Memory B cell (primary cell): ENCODE measurements at places on chromosomes 2 and 18.

- DNase-seq: no peak
Measured at GRCh38 chr2:101516823-101517690, 42.1 kb upstream of the RFX8 start.

GRCh38 chr2:199228887-199229819 lies 228.6 kb downstream of the SATB2 start:
- DNase-seq: no peak

GRCh38 chr18:58572181-58572580 lies 56.7 kb downstream of the ALPK2 start:
- DNase-seq: no peak

GRCh38 chr2:68762665-68763064 lies 28.1 kb downstream of the ARHGAP25 start:
- DNase-seq: peak; percentile 57

GRCh38 chr2:108905906-108906305 lies 83.1 kb downstream of the EDAR start:
- no peak for DNase-seq

DNA sequence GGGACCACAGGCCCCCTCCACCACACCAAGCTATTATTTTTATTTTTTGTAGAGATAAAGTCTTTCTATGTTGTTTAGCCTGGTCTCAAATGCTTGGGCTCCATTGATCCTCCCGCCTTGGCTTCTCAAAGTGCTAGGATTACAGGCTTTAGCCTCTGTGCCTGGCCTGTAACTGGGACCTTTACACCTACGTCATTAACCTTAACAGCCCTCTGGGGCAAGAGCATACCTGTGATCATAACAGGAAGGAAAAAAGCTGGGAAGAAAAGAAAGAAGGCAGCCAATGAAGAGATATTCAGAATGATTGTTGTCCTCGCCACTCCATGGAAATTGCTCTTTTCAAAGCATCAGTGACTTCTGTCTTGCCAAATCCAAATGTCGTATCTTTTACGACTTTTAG lies 338.2 kb downstream of the LRRTM1 start:
- DNase-seq: no peak

GRCh38 chr2:35891936-35892335 lies 463.6 kb upstream of the CRIM1 start:
- DNase-seq: no peak

DNA sequence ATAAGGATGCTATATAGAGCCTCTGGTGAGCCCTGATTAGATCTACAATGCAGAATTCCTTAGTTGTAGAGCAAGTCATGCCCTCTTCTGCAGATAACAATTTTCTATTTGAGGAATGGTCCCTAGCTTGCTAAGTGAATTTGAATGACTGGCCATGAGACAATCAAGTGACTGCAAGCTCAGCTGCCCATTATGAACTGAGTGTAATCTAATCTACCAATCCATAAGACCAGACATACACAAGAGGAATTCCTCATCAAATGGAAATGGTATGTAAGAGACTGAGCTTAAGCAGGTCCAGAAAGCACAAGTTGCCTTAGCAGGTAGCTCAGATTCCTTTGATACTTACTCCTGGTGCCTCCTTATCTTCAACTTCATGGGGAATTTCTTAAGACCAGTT lies 4.8 kb upstream of the ANKRD44 start:
- no peak for DNase-seq

GRCh38 chr2:30649828-30650227 lies 157.4 kb downstream of the CAPN13 start:
- DNase-seq: no peak

- DNase-seq: no peak
Measured at GRCh38 chr2:20113986-20114938, 62.8 kb upstream of the LAPTM4A start.

DNA sequence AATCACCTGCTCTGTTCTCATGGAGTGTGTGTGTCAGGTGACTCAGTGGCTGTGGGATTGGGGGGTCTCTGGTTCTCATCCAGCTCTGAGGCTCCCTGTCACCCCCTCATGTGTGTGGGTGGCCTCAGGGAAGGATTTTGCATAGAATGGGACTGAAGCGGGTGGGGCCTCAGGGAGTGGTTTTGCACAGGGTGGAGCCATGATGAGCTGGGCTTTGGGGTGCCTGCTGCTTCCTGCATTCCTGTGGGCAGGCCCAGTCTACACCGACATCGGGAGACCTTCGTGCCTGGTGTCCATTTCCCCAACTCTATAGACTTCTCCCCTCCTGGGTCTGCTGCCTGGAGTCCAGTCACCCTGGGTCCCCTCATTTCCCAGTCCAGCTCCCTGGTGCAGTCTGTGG lies 59.7 kb downstream of the VAPA start:
- DNase-seq: no peak

- DNase-seq: no peak
Measured at GRCh38 chr2:8334866-8335325, 347.0 kb upstream of the ID2 start.

GRCh38 chr2:44459739-44460138 lies 98.0 kb downstream of the CAMKMT start:
- no peak for DNase-seq

- DNase-seq: no peak
Measured at GRCh38 chr2:39281391-39281790, 37.6 kb upstream of the CDKL4 start.

- DNase-seq: no peak
Measured at GRCh38 chr2:9705196-9705595, 74.4 kb upstream of the YWHAQ start.

GRCh38 chr18:50982086-50982801 lies 14.4 kb downstream of the ELAC1 start:
- DNase-seq: no peak

GRCh38 chr2:28102455-28102874 lies 211.9 kb downstream of the BABAM2 start:
- DNase-seq: no peak

- DNase-seq: no peak
Measured at GRCh38 chr2:181785691-181786344, 105.5 kb upstream of the NEUROD1 start.

DNA sequence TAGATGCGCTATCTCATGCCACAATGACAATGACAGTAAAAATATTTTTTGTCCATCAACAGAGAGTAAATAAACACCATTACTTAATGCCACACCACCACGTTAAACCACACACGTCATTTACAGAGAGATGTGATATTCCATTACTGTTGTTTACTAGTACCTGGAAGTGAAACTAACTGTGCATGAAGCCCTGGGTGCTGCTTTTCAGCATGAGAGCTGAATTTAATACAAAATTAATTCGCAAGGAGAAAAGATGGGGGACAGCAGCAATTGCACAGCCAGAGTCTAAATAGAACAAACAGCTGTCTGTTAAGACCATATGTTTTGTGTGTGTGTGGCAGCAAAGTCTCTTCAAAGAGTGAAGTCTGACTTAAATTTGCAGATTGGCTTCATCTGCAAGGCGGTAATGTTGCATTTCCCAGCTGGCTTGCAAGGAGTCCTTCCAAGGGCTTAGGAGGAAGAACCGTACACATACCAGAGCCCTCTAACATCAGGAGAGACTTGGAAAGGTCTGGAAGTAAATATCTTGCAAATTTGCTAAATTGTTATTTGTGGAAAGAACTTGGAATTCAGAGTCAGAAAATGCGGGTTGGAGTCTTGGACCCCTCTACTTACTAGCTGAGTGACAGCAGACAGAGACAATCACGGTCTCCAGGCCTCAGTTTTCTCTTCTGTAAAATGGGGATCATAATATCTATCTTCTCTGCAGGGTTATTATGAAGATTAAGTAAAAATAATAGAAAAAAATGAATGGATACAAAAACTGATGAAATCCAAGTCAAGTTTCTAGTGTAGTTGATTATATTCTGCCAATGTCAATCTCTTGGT lies 127.6 kb downstream of the ALPK2 start:
- DNase-seq: no peak

DNA sequence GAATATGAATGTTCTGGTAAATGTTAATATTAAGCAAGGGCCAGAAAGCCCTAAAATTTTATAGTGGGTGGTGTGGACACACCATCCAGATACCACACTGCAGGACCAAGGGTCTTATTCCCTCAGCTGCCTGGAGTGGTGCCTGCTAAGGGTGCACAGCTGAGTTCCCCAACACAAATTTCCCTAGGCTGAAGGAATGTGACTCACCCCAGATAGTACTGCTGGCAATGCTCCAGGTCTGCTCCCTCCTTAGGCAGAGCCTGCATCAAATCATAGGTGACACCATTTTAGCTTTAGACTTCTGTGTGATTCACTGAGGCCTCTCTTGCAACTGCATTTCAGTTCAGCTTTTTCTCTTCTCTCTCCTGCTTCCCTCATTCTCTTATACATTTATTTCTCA lies 321.1 kb downstream of the SATB2 start:
- DNase-seq: no peak

GRCh38 chr18:8504424-8504823 lies 104.8 kb upstream of the RAB12 start:
- no peak for DNase-seq

- DNase-seq: no peak
Measured at GRCh38 chr2:221655300-221655699, 83.2 kb upstream of the EPHA4 start.

- no peak for DNase-seq
Measured at GRCh38 chr18:79733135-79733701, 53.6 kb downstream of the CTDP1 start.

DNA sequence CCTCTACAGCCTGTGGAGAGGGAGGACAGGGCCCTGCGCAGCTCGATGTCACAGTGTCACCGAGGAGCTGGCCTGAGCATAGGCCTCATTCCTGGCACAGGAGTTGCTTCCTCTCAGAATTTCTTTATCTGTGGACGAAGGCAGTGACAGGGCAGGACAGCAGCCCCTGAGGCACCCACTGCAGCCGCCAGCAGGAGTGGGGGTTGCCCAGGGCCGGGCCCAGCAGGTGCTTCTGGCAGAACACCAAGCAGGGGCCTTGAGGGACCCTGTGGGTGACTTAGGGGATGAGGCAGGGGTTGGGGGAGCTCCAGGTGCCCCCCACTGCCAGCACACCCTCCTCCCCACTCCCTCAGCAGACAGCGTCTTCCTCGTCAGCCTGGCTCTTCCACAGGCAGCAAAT lies 290.0 kb downstream of the PHLPP1 start:
- no peak for DNase-seq

DNA sequence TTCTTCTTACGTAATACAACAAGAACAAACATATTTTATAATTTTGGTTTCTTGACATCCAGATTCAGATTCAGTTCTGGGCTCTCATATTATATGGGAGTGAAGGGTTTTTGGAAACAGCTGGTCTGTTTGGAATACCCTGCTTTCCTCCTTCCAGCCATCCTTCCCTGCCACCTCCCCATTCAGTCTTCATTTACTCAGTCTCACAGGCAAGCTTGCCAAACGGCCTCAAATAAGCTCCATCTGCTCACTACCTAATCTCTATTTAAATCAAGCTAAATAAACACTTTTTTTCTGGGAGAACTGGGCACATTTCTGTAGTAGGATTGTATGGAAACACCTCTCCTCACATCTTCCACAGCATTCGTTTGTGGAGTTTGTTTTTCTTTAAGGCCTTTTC lies 147.5 kb downstream of the RND3 start:
- DNase-seq: no peak

DNA sequence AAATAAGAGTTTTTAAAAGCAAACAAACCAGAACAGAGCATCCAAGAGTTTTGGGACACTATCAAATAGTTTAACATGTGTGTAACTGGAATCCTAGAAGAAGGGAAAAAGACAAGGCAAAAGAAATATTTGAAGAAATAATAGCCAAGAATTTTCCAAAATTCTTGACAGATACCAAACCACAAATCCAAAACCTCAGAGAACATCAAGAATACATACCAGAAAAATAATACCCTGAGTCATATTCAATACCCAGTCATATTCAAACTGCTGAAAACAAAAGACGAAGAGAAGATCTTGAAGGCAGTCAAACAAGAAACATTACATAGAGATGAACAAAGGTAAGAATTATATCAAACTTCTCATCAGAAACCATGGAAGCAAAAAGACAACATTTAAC lies 22.9 kb downstream of the INO80C start:
- no peak for DNase-seq
